ENCODE measurements at places on chromosomes 11 and 22.

- no peak for DNase-seq
Observed at GRCh38 chr11:98720951-98721350, 299.8 kb upstream of the CNTN5 start.

DNA sequence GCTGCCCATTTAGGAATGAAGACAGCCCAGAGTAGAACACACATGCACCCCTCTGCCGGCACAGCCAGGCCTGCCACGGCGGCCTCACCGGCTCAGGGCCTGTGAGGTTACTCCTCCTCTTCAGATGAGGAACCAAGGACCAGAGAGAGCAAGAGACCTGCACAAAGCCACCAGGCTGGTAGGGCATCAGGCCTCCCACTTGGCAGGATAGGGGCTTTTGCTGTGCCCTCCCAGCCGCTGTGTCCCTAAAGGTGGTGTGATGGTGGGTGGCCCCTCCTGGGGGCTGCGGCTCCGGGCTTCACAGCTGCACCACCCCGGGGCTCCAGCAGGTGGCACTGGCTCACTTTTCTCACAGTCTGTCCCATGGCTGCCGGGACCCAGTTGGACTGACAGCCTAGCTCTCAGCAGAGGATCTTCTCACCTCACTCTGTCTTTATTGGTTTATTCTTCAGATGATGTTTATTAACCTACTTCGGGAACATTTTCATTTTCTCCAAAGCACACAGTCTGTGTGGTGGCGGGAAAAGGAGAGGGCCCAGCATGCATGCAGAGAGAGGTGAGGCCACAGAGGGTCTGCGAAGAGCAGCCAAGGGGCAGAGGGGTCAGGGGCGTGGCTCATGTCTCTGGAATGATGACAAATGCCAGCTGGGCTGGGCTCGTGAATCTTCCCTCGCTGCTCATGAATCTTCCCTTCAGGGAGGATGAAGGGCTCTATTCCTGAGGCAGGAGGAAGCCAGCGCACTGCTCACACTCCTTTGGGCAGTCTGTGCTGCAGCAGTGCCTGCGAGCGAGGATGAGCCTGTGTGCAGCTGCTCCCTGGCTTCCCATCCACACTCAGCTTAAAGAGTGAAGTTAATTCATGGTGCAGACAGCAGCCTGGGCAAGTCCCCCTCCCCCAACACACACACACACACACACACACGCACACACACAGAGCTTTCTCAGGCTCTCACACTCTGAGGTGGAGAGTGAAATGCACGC lies 101.1 kb upstream of the PITPNB start:
- peak; percentile 43 for DNase-seq

- DNase-seq, result peak; percentile 65
Observed at GRCh38 chr22:32684822-32685187, 116.7 kb upstream of the TIMP3 start.

DNA sequence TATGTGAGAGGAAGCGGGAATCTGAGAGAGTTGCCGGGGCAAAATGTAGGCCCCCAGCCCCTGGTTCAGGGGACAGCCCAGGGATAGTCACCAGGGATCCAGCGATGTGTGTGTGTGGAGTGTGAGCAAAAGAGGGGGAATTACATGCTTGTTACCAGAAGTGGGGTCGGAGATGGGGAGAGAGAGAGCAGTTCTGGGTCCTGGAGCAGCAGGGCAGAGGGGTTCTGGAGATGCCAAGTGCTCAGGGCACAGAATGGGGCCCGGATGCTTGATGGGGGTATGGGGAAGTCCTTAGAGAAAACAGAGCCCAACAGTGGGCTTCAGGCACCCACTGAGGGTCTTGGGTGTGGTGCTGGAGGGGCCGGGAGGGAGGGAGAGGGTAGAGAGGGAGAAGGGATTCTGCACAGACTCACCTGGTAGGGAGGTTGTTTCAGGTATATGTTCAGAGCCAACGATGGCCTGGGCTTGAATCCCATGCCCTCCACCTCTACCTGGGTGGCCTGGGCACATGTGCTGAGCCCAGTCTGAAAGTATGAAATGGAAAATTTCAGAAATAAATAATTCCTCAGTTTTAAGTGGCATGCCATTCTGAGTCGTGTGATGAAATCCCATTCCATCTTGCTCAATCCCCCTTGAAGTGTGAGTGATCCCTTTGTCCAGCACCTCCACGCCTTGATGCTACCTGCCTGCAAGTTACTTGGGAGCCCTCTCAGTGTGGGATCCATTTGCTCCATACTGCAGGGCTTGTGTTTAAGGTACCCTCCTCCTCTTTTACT lies 12.4 kb downstream of the SMIM38 start:
- no peak for DNase-seq

DNA sequence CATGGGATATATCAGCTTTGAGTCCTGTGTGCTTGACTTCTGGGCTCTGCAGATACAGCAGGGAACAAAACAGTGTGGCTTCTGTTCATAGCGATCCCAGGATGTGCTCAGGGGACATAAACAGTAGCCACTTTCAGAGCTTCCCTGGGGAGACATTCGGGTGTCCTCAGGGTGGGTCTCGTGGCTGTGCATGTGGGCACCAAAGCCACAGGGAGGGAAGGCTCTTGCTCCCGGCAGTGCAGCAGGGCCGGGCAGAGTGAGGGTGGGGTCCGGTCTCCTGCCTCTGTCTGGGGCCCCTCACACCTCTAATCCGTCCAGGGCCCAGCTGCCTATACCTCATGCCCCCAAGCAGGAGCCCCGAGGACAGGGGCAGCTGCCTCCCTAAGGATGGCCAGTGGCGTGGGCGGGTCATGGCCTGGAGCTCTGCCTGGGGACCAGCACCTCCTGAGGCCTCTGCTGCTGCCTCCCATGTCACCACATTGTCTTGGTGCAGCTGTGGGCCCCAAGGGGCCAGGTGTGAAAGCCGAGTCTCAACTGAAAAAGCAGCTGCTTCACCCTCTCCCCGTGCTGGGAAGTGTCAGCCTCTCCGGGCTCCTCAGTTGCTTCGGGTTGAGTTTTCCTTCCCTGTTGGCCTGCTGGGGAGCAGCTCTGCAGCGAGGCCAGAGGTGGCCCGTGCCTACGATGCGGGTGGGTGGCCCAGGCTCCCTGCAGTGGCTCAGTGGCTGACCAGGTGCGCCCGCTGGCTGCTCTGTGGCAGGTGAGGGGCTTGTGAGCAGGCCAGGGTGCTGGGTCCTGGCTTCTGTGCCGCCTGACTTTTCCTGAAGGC lies 3.8 kb downstream of the TPCN2 start:
- DNase-seq, result no peak
